ENCODE measurements at places on chromosomes 2 and 18. TPM values are rescaled to one million over a fixed set of nuclear protein-coding genes. Genes with fewer than 3 reads are reported as not detected.

- H3K27ac ChIP-seq, result no peak overlapping the region
- peaks cover 3% of the 10 kb centered on the region for H3K4me1 ChIP-seq
- H3K36me3 ChIP-seq, result peaks cover 17% of the 10 kb centered on the region
- H3K4me3 ChIP-seq, result no peak overlapping the region
- H3K27me3 ChIP-seq, result no peaks in the 10 kb centered on the region
- DNase-seq, result no peak
Observed at GRCh38 chr2:3168230-3168891, 209.3 kb downstream of the EIPR1 start.

- no peak overlapping the region for H3K27ac ChIP-seq
- H3K4me1 ChIP-seq, result no peaks in the 10 kb centered on the region
- no peaks in the 10 kb centered on the region for H3K36me3 ChIP-seq
Observed at GRCh38 chr2:240811346-240812300, 8.4 kb downstream of the KIF1A start.

DNA sequence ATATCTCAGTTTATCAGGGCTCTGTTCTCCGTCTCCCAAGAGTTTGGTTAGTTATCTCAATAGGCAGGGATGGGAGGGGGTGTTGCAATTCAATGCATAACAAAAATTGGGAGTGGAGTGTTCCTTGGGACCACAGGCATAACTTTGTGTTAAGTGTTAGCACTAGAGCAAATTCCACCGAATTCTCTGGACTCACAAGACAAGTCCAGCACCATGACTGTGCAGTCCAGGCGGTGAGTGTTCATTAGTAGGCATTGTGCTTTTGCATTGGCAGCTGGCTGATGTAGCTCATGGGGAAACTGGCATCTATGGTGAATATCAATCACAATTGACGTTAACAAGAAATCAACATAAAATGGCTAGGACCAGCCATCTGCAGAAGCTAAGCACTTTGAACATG is 79.0 kb upstream of the CABLES1 start:
- H3K27ac ChIP-seq, result no peak overlapping the region
- no peak for DNase-seq
- no peak overlapping the region for H3K4me3 ChIP-seq
- no peaks in the 10 kb centered on the region for H3K4me1 ChIP-seq
- H3K27me3 ChIP-seq, result peaks cover 22% of the 10 kb centered on the region

The DES gene
- not detected for total RNA-seq

The ASAP2 gene
- total RNA-seq, result 0.44 TPM

All from activated CD8-positive, alpha-beta memory T cell treated with anti-CD3 and anti-CD28 coated beads, Interleukin-2, amount 10 ng/mL, durations not matched to agents 7 days and 5 days (primary cell).